CD4-positive, alpha-beta T cell treated with Interleukin-17A for 1 hour (primary cell): ENCODE measurements at places on chromosomes 7 and 10.
A peak's percentile ranks its signal among the peaks of the same experiment; 100 is the strongest.

DNA sequence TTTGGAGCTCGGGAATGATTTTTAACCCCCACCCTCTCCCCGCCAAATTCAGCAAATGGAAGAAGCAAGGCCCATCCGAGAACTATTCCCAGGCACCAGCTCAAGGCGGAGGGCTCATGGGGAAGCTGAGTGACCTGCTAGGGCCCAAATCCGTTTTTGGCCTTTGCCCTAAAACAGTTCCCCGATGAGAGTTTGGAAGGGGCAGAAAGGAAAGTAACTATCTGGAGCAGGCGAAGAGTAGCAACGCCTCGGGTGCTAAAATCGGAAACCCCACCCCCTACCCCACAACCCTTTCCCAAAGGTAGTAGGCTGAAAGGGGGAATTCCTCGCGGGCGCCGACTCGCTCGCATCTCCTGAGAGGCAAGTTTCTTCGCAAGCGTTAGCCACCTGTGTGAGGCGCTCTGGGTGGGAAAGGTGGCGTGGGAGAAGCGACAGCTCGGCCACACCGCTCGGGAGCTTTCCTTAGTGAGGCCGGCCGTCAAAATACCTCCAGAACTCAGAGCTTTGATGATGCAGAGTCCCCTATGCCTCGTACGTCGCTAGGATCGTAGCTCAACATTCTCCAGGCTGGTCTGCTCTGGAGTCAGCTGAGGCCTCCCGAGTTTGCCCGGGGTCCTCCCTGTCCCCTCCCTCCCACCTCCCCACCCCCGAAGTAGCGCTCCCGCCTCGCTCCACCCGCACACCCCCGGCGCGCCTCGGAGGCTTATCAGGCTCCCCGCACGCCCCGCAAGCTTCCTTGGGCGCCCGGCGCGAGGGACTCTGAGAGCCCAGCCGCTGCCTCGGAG is 642 bp upstream of the PRKG1 start:
- no peak for DNase-seq

- DNase-seq, result no peak
These were observed 34.8 kb upstream of the GPR37 start for GRCh38 chr7:124800386-124800785.

- no peak for DNase-seq
These were observed 331.6 kb upstream of the HPS1 start for GRCh38 chr10:98778277-98778759.

DNA sequence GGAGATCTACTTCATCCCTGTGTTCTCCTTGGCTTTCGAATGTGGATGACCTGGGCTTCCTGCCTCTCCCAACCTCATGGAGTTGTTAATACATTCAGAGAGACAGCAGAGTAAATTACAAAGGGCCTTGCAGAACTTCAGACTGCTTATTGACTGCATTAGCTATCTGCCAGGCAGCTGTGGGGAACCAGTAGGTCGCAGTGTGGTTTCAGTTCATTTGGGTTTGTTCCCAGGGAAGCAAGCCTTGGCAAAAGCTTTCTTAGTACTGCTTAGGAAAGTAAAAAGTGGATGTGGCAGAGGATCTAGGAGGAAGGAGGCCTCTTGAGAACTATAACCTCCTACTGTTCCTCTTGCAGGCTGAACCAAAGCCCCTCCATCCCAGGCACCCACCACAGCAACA is 9.2 kb downstream of the NPFFR1 start:
- no peak for DNase-seq

DNA sequence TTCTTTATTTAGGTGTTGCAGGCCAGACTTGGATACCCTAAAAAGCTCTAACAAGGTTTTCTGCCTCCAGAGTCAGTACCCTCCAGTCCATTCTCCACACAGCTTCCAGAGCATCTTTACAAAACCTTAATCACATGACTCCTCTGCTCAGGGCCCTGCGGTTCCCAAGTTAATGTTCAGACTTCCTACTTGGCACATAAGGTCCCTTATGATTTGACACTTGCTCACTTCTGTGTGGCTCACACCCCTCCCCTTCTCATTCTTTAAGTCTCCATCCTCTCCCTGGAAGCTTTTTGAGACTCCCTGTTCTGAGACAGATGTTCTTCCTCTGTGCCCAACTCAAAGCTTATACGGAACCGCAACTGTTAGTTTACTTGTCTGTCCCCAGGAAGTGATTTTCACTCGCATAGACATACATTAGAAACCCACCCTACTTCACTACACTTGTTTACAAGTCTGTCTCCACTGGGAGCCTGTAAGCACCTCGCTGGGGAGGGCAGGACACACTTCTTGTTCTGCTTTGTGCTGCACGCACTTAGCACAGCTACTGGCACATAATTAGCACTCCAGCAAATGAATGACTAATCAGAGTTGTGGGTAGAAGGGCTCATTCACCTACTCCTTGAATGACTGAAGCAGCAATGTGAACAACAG is 154.3 kb upstream of the LAMB4 start:
- no peak for DNase-seq

DNA sequence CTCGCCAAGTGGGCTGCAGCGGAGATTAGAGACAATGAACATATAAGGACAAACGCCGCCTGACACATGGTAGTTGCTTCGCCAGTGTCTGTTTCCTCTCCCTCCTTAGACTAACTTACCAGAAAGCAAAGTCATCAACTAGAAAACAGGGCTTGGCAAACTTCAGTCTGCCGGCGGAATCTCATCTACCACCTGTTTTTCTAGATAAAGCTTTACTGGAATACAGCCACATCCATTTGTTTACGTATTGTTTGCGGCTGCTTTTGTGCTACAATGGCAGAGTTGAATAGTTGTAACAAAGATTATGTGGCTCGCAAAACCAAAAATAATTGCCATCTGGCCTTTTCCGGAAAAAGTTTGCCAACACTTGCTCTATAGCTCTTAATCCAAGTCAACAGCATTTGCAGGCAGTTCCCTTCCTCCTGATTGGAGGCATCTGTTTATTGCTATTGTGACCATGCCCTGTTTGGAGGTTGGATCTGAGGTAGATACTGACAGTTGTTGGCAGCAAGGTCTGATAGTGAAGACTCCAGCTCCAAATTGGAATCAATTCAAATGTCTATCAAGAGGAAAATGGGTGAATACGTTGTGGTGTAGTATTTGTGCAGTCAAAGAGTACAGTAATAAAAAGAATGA is 260.6 kb downstream of the POU6F2 start:
- DNase-seq, result no peak

GRCh38 chr7:134632937-134633540 is 13.6 kb upstream of the BPGM start:
- peak; percentile 76 for DNase-seq
